ENCODE measurements at places on chromosomes 6 and 20. TPM values are rescaled to one million over a fixed set of nuclear protein-coding genes. Genes with fewer than 3 reads are reported as not detected.

Gene GOPC
- 28.1 TPM for total RNA-seq

Gene ZFP57
- not detected for total RNA-seq

Gene MARCKS
- 43.1 TPM for total RNA-seq

Gene AKAP12
- total RNA-seq = 176 TPM

Gene TGM3
- not detected for total RNA-seq

Gene DTD1
- 12.0 TPM for total RNA-seq

Gene MUC21
- total RNA-seq = not detected

Gene PKHD1
- total RNA-seq = under 0.01 TPM
